ENCODE measurements at places on chromosomes 7 and 10. TPM values are rescaled to one million over a fixed set of nuclear protein-coding genes. Genes with fewer than 3 reads are reported as not detected.

The MKI67 gene
- 71.3 TPM for total RNA-seq

The TSPAN33 gene
- 34.5 TPM for total RNA-seq

The TAS2R3 gene
- 1.2 TPM for total RNA-seq

The FBH1 gene
- total RNA-seq = 59.6 TPM

The MORN4 gene
- total RNA-seq = 23.8 TPM

The HABP2 gene
- not detected for total RNA-seq

The TFR2 gene
- total RNA-seq = 0.34 TPM

The LRRC18 gene
- not detected for total RNA-seq

The TMEM270 gene
- not detected for total RNA-seq

The UTF1 gene
- total RNA-seq = not detected
